ENCODE measurements at places on chromosomes 5 and 9.

DNA sequence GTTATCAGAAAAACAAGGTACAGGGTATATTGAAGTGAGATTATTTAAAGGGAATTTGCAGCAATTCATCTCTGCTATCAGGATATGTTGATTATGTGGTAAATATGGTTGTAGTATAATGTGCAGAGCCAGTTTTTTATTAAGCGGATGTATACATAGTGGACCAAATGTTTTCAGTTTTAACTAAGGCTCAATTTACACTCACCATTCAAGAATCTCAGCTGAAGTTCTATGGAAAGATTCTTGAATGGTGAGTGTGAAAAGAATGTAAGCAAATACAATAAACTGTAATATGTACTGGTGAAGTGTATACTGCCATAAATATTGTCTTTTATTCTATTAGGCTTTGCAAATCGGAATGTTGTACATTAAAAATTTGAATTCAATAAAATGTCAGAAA, 895.9 kb upstream of the CDH10 start:
- no peak for DNase-seq

DNA sequence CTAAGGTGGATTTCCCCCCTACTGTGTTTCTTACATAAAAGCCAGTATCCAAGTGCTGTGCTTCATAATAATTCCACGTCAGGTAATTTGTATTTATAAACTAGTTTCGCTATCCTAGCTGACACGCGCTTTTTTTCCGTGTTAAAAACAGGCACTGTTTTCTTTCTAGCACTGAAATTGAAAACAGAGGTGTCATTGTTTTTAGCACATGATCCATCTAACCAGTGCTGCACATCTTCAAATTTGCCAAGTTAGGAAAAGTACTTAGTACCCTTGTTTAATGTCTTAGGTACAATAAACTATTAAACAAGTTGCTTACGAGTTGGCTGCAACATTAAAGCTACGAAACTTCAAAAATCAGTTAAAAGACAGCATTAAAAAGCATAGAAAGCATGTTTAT, 49.9 kb downstream of the JMY start:
- DNase-seq, result no peak

DNA sequence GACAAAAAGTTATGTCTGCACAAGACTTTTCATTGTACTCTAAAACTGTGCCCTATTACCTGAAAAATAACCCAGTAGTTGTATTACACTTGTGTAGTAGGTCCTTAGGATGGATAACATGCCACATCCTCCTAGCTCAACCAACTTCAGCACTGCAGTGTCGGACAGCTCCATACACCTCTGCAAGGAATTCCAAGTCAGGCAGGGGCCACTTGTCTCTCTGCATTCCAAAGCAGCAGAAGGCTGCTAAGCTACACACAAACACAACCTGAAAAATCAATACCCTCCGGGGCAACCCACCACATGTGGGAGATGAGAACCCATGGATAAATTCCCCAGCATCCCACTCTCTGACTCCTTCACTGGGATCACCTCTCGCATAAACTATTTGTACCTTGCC, 50.2 kb downstream of the MED10 start:
- DNase-seq, result no peak

DNA sequence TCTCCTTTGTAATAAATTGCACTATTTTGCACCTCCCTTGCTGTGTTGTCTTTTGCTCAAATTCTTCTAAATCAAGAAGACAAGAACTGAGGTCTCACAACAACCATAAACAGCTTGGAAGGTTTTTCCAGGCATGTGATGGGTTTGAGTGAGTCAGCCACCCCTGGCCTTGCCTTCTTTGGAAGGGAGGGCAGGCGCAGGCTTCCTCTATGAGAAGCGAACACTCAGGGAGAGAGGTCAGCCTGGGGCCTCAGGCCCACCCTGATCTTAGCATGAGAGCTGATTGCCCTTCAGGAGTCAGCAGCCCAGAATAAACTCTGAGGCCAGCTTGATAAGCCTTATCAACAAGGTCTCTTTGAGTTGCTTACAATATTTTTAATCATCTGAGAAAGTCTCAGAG, 31.6 kb downstream of the S1PR3 start:
- no peak for DNase-seq

DNA sequence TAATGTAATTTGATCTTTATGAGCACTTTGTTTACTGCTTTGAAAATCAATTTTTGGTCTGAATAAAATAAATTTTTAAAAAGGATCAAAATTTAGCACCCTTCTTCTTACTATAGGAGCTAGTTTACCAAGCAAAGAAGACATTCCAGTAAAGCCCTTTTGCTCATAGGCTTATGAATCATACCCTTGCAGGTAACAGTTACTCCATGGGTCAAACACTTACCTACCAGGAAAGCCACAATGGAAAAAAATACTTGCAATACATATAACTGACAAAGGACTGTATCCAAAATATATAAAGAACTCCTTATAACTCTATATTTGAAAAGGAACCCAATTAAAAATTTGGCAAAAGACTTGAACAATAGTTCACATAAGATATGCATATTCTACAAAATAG, 66.6 kb downstream of the SHOC1 start:
- no peak for DNase-seq

DNA sequence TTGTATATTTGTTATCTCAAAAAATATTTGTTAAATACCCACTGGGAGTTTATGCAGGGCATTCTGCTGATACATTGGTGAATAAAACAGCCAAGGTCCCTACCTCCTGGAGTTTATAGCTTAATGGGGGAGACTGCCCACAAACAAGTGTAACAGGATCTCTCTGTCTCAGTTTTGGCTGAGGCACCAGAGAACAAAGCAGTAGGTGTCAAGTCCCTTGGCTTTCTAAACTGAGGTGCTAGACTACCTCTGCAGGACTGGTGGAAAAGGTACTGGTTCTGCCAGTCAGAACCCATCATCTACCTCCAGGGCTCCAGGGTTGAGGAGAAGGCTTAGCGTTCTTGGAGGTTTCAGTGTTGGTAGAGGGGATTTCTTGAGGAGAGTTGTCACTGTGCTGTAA, 188.4 kb upstream of the ELL2 start:
- no peak for DNase-seq

DNA sequence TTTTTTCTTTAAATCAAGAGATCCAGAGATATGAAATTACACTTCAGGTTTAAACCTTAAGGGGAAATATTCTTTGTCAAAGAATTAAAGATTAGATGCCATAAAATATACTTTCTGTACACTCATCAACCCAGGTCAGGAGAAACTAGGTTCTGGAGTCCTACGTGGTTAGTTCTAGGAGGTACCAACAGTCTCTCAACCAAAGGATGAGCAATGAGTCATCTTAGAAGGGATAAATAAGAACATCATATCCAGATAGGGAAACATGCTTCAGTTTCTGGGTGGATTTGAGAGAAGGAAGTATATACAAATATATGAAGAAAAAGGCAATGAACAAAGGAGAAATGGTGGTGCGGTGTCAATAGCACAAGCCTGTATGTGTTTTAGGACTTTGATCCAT, 98.2 kb downstream of the CSNK1G3 start:
- no peak for DNase-seq

DNA sequence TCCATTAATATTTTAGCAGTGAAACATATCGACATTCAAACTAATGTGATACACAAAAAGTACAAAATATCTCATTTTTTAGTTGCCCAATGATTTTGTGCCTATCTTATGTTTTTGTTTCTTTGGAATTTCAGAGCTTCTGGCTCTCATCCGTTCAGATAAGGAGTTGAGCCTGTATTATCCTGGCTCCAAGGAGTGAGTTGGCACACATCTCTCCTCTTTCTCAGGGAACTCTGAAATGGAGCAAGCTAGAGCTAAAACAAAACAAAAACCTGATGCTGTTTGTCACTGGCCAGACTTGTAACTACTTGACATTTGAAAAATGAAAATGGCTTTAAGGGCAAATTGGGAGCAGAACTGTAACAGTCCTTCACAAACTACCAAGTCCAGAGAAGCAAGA, 131.3 kb upstream of the SLC28A3 start:
- DNase-seq, result no peak

GRCh38 chr5:157458835-157459234, 1.2 kb upstream of the NIPAL4 start:
- no peak for DNase-seq

GRCh38 chr5:60446917-60447316, 253.0 kb downstream of the DEPDC1B start:
- no peak for DNase-seq

- no peak for DNase-seq
Observed at GRCh38 chr5:102863058-102863457, 108.0 kb downstream of the PAM start.

GRCh38 chr5:11477786-11478185, 426.5 kb downstream of the CTNND2 start:
- no peak for DNase-seq

- no peak for DNase-seq
Observed at GRCh38 chr9:76927540-76928240, 21.8 kb upstream of the PRUNE2 start.

DNA sequence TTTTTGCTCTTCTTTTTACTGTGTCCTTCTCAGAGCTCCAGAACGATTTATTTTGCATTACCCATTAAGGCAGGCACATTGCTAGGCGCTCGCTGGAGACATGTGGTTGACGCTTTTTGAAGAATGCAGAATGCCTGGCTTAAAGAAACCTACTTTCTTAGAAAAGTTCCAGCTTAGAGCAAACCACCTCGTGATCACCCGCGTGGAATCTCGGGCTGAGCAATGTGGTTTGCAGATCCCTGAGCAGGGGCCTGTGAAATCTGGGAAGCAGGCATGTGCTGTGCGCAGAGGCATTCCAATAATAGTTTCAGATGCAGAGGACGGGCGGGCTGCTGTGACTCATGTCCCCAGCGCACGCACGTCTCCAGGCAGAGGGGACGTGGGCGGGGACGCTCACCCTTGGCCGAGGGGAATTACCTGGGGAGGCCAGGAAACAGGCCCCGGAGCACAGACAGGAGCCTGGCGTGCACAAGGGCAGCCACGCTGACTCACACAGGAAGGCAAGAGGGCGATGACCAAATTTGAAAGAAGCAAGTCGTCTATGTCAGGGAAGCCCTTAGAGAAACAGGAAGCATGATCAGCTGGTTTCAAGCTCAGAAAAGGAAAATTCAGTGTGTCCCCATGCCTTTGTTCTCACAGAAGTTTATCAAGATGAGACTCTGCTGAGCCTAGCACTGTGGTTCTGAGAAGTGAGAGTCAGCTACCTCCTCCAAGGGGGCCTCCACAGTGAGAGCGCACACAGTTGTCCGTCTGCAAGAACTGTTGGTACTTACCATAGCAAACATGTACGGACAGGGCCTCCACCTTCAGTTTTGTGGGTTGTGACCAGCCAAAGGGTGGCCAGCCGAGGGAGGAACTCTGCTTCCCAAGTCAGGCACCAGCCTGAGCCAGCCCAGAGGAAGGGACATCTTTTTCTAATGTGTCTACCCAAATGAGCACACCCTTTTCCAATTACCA, 218.6 kb downstream of the PIK3R1 start:
- peak; percentile 90 for DNase-seq

DNA sequence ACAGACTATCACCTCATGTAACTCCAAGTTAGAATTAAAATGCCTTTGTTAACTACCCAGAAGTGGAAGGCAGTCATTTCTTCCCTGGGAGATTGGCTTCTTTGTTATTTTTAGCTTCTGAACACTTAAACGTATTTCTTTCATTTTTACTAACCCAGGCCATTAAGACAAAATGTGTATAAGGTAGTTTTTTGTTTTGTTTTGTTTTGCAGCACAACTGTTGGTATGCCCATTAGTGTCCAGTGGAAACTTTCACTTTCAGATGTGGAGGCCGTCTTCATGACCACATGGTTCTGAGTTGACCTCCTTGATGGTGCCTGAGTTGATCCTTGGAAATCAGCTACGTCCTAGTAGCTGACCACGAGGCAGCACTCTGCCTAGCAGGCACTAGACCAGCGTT, 264.6 kb upstream of the ZNF608 start:
- DNase-seq, result no peak

- peak; percentile 69 for DNase-seq
Observed at GRCh38 chr5:172223901-172224873, 30.2 kb downstream of the EFCAB9 start.

- no peak for DNase-seq
Observed at GRCh38 chr5:42581845-42582244, 158.6 kb downstream of the GHR start.

GRCh38 chr5:71932131-71932654, 175.1 kb upstream of the MAP1B start:
- no peak for DNase-seq

DNA sequence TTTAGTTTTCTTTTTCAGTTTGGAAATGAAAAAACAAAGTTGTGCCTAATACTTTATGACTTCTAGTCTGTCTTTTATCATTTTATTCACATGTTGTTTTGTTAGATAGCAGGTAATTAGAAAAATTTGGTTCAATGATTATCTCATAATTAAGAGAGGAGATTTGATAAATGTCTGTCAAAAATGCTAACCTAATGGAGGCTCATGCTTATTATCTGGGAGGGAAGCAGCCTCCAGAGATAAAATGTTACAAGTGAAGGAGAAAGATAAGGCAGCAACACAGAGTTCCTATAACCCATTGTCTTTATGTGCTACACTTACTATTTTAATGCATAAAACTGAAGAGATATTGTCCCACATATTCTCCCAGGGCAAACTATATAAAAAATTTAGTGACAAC, 53.5 kb downstream of the SLC27A6 start:
- no peak for DNase-seq

GRCh38 chr5:171783051-171783450, 2.6 kb upstream of the SMIM23 start:
- DNase-seq, result no peak

- DNase-seq, result no peak
Observed at GRCh38 chr5:10734037-10734709, 26.9 kb downstream of the DAP start.

- DNase-seq, result no peak
Observed at GRCh38 chr5:143355710-143356109, 47.8 kb downstream of the NR3C1 start.

- no peak for DNase-seq
Observed at GRCh38 chr9:133686642-133687575, 50.7 kb downstream of the DBH start.

Measured in stimulated activated CD4-positive, alpha-beta T cell treated with anti-CD3 and anti-CD28 coated beads, Interleukin-4, amount 100 ng/mL, for 48 hours (primary cell).